ENCODE measurements at places on chromosomes 1 and 21.

- DNase-seq: no peak
These were observed 787.6 kb downstream of the USP25 start for GRCh38 chr21:16517383-16517782.

GRCh38 chr1:82867781-82868180, 1067.0 kb downstream of the ADGRL2 start:
- no peak for DNase-seq

- no peak for DNase-seq
These were observed 664.0 kb downstream of the SMYD3 start for GRCh38 chr1:245843101-245843500.

GRCh38 chr1:235244974-235245592, 82.9 kb downstream of the ARID4B start:
- DNase-seq: no peak

GRCh38 chr21:42290505-42290904, 24.7 kb downstream of the TFF3 start:
- DNase-seq: no peak

GRCh38 chr1:68119445-68119844, 69.0 kb upstream of the DIRAS3 start:
- no peak for DNase-seq

DNA sequence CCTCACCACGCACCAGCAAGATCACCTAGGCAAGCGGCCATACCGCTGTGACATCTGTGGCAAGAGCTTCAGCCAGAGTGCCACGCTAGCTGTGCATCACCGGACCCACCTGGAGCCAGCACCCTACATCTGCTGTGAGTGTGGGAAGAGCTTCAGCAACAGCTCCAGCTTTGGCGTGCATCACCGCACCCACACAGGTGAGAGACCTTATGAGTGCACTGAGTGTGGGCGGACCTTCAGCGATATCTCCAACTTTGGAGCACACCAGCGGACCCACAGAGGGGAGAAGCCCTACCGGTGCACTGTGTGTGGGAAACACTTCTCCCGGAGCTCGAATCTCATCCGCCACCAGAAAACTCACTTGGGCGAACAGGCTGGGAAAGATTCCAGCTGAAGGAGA, 5.0 kb downstream of the ZNF691 start:
- DNase-seq: no peak

GRCh38 chr1:191498318-191498717, 659.9 kb upstream of the RGS18 start:
- no peak for DNase-seq

- no peak for DNase-seq
These were observed 31.3 kb upstream of the ACTRT2 start for GRCh38 chr1:2989976-2990375.

DNA sequence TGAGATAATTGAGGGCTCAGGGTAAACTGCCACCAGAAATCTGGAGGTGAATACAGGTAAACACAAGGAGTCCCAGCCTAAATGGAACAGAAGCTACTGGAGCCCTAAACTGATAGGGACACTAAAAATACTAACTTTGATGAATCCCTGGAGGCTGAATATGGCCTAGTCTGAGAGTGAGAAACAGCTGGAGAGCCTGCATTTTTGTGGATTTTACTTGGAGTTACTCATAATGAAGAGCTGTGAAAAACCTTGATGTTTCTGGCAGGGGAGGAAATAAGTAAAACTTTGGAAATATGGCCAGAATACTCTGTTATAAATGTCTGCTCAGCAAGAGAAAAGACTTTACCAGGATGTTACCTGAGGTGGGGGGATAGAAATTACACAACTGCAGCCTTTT, 164.4 kb downstream of the LIPI start:
- DNase-seq: no peak

DNA sequence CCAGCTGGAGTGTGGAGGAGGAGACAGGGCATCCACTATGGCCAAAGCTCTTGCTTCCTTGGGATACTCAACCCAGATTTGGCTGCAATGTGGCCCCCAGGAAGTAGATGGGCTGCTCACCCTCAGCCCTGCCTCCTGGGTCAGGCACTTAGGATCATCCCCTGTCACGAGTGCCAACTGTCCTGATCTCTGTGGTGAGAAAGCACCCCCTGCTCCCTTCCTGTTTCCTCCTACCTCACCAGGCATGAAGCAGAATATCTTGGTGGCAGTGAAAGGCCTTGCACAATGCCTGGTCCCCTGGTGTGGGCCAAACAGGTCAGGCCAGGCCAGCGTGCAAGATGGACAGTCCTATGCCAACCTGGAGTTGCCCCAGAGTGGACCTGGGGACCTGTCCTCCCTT, 211.7 kb downstream of the GRIK3 start:
- DNase-seq: no peak

GRCh38 chr1:151639466-151639865, 27.6 kb downstream of the SNX27 start:
- no peak for DNase-seq

DNA sequence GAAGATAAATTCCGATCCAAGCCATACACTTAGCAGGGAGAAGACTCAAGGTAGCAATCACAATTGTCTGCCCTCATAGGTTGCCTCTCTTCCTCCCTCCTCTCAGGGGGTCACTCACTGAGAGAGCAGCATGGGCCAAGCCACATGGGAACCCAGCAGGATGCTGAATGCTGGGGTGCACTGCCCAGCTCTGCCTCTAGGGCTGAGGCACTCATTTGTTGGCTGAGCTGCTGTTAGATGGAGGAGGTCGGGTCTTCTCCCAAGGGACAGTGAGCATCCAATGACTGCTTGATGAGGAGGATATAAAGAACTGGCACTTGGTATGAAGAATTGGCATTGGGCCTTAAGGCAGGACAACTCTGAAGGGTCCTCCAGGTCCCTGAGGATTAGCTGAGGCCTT, 418.8 kb downstream of the SIPA1L2 start:
- no peak for DNase-seq

DNA sequence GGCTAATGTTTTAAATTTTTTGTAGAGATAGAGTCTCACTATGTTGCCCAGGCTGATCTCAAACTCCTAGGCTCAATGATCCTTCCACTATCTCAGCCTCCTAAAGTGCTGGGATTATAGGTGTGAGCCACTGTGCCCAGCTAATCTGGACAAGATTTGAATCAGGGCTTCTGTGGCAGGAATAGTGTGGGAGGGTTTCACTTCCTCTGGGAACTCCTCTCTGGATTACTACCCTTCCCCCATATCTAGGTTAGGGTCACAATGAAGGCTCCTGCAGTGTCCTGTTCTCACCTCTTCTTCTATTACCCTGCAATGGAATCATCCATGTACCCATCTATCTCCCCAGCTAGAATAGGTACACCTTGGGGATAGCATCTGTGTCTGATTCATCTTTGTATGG, 133.6 kb upstream of the RAB4A start:
- DNase-seq: no peak

GRCh38 chr1:244011786-244012185, 39.3 kb upstream of the ZBTB18 start:
- DNase-seq: no peak

GRCh38 chr1:21266119-21266774, 24.0 kb downstream of the ECE1 start:
- DNase-seq: no peak
